ENCODE measurements at places on chromosomes 3 and 15. TPM values are rescaled to one million over a fixed set of nuclear protein-coding genes. Genes with fewer than 3 reads are reported as not detected.

DNA sequence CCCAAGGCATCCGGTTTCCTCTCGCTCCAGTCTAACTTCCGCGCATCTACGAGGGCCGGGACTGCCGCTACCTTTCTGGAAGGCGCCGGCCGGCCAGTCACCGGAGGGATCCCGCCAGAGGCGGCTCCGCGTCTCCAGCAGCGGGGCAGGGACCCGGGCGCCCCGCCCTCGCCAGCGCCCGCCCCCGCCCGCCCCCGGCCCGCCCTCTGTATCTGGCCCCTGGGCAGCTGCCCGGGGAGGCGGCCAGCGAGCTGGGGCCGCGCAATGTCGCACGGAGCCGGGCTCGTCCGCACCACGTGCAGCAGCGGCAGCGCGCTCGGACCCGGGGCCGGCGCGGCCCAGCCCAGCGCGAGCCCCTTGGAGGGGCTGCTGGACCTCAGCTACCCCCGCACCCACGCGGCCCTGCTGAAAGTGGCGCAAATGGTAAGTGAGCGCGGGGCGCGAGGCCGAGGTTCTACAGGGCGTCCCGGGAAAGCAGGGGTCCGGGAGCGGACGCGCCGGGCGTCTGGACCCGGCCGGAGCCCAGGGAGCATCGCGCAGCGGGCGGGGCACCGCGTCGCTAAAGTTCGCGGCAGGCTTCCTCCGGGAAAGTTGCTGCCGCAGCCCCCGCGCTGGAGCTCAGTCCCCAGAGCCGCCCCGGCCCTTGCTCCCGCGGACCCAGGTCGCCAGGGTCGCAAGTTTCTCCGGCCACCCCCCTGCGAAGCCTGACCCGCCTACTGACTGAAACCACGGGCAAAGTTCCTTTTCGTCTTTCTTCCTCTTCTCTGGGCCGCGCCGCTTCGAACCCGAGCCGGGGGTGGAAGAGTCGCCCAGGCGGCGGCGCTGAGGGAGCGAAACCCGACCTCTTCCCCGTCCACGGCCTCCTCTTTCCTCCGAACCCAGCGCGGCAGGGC is at the start of gene CMTM7:
Gene CMTM7 (plus strand): TSS at position 211 of the 893 bp plus-strand sequence. CDS start 54 bp downstream, at position 265.
- H3K27ac ChIP-seq, result no peak within 1 kb of the TSS
- H3K36me3 ChIP-seq, result no peaks in the 10 kb centered on the region
- peak; percentile 85 for DNase-seq
- H3K27me3 ChIP-seq, result no peaks in the 10 kb centered on the region

- no peaks in the 10 kb centered on the region for H3K27me3 ChIP-seq
- no peaks in the 10 kb centered on the region for H3K36me3 ChIP-seq
- no peak overlapping the region for H3K4me3 ChIP-seq
These were observed 77.0 kb downstream of the PLCL2 start for GRCh38 chr3:16961621-16962205.

Gene RBPMS2
- 6.9 TPM for total RNA-seq

Gene STRIT1
- not detected for total RNA-seq

DNA sequence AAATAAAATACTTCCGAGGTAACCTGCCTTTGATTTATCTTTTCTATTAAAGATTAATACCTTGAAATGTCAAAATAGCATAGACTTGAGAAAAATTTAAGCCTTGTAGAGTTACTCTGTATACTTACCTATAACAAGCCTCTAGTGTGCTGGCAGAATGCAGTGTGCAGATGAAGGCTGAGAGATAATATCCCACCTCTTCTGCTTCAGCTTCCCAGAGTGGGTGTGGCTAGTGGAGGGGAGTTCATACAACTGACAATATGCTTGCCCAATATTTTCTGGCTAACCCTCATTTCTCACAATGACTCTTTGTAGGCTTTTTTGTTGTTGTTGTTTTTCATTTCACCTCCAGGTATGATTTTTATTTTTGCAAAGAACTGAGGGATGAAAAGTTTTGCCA is 15.7 kb upstream of the ZBTB20 start:
- DNase-seq, result no peak
- no peaks in the 10 kb centered on the region for H3K36me3 ChIP-seq
- H3K27me3 ChIP-seq, result no peaks in the 10 kb centered on the region
- no peak overlapping the region for H3K27ac ChIP-seq
